Naive thymus-derived CD8-positive, alpha-beta T cell (primary cell): ENCODE measurements at places on chromosomes 7 and 10. TPM values are rescaled to one million over a fixed set of nuclear protein-coding genes. Genes with fewer than 3 reads are reported as not detected.

- H3K36me3 ChIP-seq = peaks cover 12% of the 10 kb centered on the region
- H3K27ac ChIP-seq = peak overlapping the region; percentile 15
- no peaks in the 10 kb centered on the region for H3K27me3 ChIP-seq
- H3K4me3 ChIP-seq = no peak overlapping the region
- peaks cover 11% of the 10 kb centered on the region for H3K4me1 ChIP-seq
- DNase-seq = no peak
Measured at GRCh38 chr10:119257899-119258419, 50.6 kb downstream of the GRK5 start.

GRCh38 chr7:138125598-138126111 lies 49.4 kb downstream of the AKR1D1 start:
- no peaks in the 10 kb centered on the region for H3K36me3 ChIP-seq
- H3K4me1 ChIP-seq = no peaks in the 10 kb centered on the region
- no peaks in the 10 kb centered on the region for H3K27me3 ChIP-seq
- H3K4me3 ChIP-seq = no peak overlapping the region
- no peak for DNase-seq
- no peak overlapping the region for H3K27ac ChIP-seq

GRCh38 chr7:54964136-54964535 lies 54.7 kb upstream of the EGFR start:
- H3K4me1 ChIP-seq = no peaks in the 10 kb centered on the region
- no peak overlapping the region for H3K27ac ChIP-seq
- no peak overlapping the region for H3K4me3 ChIP-seq
- H3K27me3 ChIP-seq = peaks cover 3% of the 10 kb centered on the region

DNA sequence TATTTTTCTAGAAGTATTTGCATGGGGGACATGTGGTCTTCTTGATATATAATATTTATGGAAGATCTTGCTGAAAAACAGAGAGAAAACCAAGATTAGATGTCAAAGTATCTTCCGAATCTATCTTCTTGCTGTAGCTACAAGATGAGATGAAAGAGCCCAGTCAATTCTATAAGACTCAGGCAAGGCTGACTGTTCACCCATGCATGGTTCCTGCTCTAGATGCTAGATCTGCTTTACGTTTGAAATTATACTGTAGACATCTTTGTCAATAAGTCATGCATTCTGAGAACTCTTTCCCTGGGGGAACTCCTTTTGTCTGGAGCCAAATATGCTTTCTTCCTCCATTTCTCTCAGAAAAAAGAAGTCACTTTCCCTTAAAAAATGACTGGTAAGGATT lies 1292.0 kb downstream of the XPNPEP1 start:
- H3K36me3 ChIP-seq = no peaks in the 10 kb centered on the region
- DNase-seq = no peak
- H3K4me1 ChIP-seq = no peaks in the 10 kb centered on the region
- no peaks in the 10 kb centered on the region for H3K27me3 ChIP-seq
- no peak overlapping the region for H3K4me3 ChIP-seq
- no peak overlapping the region for H3K27ac ChIP-seq

- no peak for DNase-seq
- no peak overlapping the region for H3K27ac ChIP-seq
Measured at GRCh38 chr7:123215350-123215749, 15.6 kb upstream of the SLC13A1 start.

- H3K36me3 ChIP-seq = no peaks in the 10 kb centered on the region
- no peaks in the 10 kb centered on the region for H3K4me1 ChIP-seq
- H3K27me3 ChIP-seq = no peaks in the 10 kb centered on the region
- DNase-seq = no peak
- H3K27ac ChIP-seq = no peak overlapping the region
Measured at GRCh38 chr10:115860182-115861107, 412.6 kb downstream of the GFRA1 start.

DNA sequence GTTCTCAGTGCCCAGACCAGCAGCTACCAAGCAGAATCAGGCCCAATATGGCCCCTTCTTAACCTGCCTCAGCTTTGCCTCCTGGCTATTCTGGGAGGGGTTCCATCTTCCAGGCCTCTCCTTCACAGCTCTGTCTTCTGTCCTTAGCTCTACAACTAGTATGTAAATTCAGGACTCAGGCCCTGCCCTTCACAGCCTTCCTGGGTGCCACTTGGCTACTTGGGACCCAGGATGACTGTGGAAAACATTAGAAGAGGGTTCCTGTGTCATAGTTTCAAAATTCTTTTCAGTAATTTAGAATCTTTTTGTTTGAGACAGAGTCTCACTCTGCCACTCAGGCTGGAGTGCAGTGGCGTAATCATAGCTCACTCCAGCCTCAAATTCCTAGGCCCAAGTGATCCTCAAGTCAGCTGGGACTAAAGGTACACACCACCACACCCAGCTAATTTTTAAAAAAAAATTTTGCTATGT lies 33.2 kb upstream of the PAPSS2 start:
- H3K27me3 ChIP-seq = peaks cover 3% of the 10 kb centered on the region
- no peaks in the 10 kb centered on the region for H3K4me1 ChIP-seq
- no peaks in the 10 kb centered on the region for H3K36me3 ChIP-seq
- H3K27ac ChIP-seq = no peak overlapping the region
- no peak for DNase-seq
- H3K4me3 ChIP-seq = no peak overlapping the region

DNA sequence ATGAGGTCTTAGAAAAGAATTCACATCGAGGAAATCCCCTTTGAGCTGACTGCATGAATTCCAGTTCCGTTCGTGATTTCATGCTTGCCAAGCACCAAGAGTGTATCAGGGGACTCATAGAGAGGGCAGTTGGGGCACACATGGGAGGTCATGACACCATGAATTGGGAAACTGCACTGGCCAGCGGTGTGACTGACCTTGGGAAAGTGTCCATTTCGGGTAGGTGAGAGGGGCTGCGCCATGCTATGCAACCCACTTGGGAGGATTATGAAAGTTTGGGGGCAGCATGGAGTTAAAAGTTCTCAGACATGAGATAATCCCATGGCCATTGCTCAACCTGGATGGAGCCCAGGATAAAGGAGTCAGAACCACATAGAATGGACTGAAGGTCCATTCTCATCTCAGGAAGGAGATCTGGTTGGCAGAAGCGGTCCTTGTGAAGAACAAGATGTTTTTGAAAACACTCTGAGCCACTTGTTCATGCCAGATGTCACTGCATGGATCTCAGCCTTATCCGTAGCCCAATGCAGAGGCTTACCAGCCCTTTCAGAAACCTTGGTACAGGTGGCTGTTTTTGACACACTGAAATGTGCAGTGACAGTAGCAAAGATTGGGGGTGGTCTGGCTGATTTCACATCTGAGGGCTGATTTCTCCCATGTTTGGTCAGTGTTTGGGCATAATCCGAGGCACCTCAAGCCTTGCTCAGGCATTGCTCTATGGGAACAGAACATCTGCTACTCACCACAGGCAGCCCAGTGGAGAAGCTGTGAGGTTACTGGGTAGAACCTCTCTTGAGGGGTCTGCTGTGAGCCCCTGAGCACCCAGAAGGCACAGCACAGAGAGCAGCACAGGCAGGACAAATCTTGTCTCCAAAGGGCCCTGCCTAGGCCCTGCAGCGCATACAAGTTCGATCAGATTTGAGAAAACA lies 252.3 kb downstream of the CXCL12 start:
- DNase-seq = no peak
- H3K27ac ChIP-seq = no peak overlapping the region
- no peaks in the 10 kb centered on the region for H3K4me1 ChIP-seq
- no peaks in the 10 kb centered on the region for H3K36me3 ChIP-seq
- no peak overlapping the region for H3K4me3 ChIP-seq

- H3K4me1 ChIP-seq = no peaks in the 10 kb centered on the region
- DNase-seq = no peak
- H3K36me3 ChIP-seq = no peaks in the 10 kb centered on the region
Measured at GRCh38 chr7:45191396-45191795, 33.8 kb downstream of the RAMP3 start.

DNA sequence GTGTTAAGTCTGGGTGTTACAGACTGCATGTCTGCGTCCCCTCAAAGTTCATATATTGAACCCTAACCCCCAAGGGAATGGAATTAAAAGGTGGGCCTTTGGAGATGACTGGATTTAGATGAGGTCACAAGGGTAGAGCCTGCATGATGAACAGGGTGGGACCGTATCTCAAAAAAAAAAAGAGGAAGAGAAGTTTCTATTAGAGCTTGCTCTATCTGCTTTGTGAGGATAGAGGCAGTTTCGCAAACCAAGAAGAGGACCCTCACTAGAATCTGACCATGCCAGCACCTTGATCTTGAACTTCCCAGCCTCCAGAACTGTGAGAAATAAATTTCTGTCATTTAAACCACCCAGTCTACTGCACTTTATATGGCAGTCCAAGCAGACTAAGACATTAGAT lies 1.4 kb downstream of the KIN start:
- no peak for DNase-seq
- no peaks in the 10 kb centered on the region for H3K27me3 ChIP-seq
- peaks cover 49% of the 10 kb centered on the region for H3K4me1 ChIP-seq

GRCh38 chr10:24737001-24737400 lies 13.3 kb upstream of the ARHGAP21 start:
- no peaks in the 10 kb centered on the region for H3K27me3 ChIP-seq
- H3K36me3 ChIP-seq = no peaks in the 10 kb centered on the region
- no peak overlapping the region for H3K27ac ChIP-seq

DNA sequence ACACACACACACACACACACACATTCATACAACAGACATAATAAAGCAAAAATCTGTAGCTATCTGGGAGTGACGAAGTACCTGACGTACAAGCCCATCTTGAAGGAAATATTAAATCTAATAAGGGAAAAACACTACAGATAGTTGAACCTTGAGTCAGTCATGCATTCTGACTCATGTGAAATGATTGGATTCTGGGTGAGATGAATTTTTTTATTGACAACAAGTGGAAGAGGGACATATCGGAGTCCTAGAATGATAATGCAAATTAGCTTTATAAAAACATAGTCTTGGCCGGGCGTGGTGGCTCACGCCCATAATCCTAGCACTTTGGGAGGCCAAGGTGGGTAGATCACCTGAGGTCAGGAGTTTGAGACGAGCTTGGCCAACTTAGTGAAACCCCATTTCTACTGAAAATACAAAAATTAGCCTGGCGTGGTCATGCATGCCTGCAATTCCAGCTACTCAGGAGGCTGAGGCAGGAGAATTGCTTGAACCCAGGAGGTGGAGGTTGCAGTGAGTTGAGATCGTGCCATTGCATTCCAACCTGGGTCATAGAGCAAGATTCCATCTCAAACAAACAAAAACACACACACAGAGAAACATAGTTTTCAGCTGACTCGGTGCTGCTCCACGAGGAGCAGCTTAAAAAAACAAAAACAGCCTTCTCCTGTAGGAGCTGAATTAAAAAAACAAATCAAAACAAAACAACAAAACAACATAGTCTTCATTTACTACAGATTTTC lies 154.4 kb upstream of the MKLN1 start:
- no peak overlapping the region for H3K27ac ChIP-seq
- no peaks in the 10 kb centered on the region for H3K4me1 ChIP-seq
- no peaks in the 10 kb centered on the region for H3K36me3 ChIP-seq
- no peaks in the 10 kb centered on the region for H3K27me3 ChIP-seq
- H3K4me3 ChIP-seq = no peak overlapping the region

DNA sequence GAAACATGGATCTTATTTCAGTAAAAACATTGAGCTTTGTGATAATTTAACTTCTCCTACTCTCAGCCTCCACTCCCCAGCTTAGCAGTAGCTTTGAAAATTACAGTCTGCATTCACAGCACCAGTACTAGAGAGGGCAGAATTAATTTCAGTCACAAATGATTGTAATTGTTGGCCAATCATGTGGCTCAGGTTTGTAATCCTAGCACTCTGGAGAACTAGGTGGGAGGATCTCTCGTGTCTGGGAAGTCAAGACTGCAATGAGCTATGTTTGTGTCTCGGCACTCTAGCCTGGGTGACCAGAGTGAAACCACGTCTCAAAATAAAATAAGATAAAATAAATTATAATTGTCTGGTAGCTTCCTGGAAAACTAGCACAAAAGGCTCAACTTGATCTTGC lies 620.9 kb downstream of the TNS3 start:
- no peak overlapping the region for H3K27ac ChIP-seq
- no peaks in the 10 kb centered on the region for H3K4me1 ChIP-seq
- H3K4me3 ChIP-seq = no peak overlapping the region
- H3K27me3 ChIP-seq = no peaks in the 10 kb centered on the region
- DNase-seq = no peak

- no peak overlapping the region for H3K27ac ChIP-seq
Measured at GRCh38 chr7:155532792-155533119, 13.6 kb downstream of the CNPY1 start.

GRCh38 chr10:121696854-121697253 lies 98.6 kb upstream of the FGFR2 start:
- no peak overlapping the region for H3K4me3 ChIP-seq
- no peaks in the 10 kb centered on the region for H3K27me3 ChIP-seq
- H3K27ac ChIP-seq = no peak overlapping the region
- no peak for DNase-seq

GRCh38 chr10:15815242-15815885 lies 44.9 kb downstream of the MINDY3 start:
- peaks cover 8% of the 10 kb centered on the region for H3K36me3 ChIP-seq
- H3K4me3 ChIP-seq = no peak overlapping the region
- DNase-seq = no peak
- no peak overlapping the region for H3K27ac ChIP-seq
- H3K4me1 ChIP-seq = peaks cover 15% of the 10 kb centered on the region

GRCh38 chr10:30959836-30960210 lies 71.8 kb downstream of the ZNF438 start:
- H3K27me3 ChIP-seq = no peaks in the 10 kb centered on the region
- H3K27ac ChIP-seq = no peak overlapping the region
- H3K4me3 ChIP-seq = no peak overlapping the region

DNA sequence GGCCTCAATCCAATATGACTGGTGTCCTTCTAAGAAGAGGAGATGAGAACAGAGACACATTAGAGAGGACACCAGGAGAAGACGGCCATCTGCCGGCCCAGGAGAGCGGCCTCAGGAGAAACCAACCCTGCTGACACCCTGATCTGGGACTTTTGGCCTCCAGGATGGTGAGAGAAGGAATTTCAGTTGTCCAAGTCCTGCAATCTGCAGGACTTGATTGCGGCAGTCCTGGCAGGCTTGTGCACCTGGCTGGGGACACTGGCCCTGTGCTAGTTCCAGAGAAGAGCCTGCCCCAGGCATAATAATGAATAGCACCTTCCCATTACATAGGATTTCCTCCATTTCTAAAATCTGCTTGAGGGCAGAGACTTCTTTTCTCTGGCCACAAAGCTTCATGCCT lies 409.9 kb upstream of the SHH start:
- no peaks in the 10 kb centered on the region for H3K4me1 ChIP-seq
- H3K27ac ChIP-seq = no peak overlapping the region
- no peak overlapping the region for H3K4me3 ChIP-seq

DNA sequence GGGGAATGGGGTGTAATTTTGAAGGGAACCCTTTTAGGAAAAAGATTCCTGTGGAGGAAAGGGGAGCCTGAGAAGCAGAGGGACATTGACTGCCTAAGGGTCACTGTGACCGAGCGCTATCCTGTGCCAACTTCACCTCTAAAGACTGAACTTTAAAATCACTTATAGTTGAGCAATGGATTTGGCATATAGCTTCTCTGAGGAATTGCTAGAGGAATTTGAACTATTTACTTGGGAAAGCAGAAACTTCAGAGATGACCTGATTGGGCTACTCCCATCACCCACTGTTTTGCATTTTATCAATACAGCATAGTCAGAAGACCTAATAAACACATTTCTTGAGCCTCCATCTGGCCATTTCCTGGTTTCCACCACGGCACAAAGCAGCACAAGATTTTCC lies 23.7 kb upstream of the WNT16 start:
- no peak for DNase-seq
- H3K36me3 ChIP-seq = no peaks in the 10 kb centered on the region
- no peaks in the 10 kb centered on the region for H3K4me1 ChIP-seq
- H3K4me3 ChIP-seq = no peak overlapping the region
- H3K27ac ChIP-seq = no peak overlapping the region
- peaks cover 15% of the 10 kb centered on the region for H3K27me3 ChIP-seq

CTAGE8 gene
- polyA plus RNA-seq = not detected

SPDYE8 gene
- polyA plus RNA-seq = not detected

VWA2 gene
- not detected for polyA plus RNA-seq

ASIC3 gene
- not detected for polyA plus RNA-seq

CRTAC1 gene
- polyA plus RNA-seq = not detected

AQP1 gene
- not detected for polyA plus RNA-seq

ANXA8L1 gene
- not detected for polyA plus RNA-seq

CUTC gene
- 61.2 TPM for polyA plus RNA-seq

CYP3A5 gene
- 0.14 TPM for polyA plus RNA-seq
